M059J (cell line): ENCODE measurements at places on chromosomes 1 and 21. TPM values are rescaled to one million over a fixed set of nuclear protein-coding genes. Genes with fewer than 3 reads are reported as not detected.

- DNase-seq, result no peak
These were observed 429.4 kb upstream of the PTBP2 start for GRCh38 chr1:96292141-96292540.

- no peak for DNase-seq
These were observed 367.0 kb upstream of the NEGR1 start for GRCh38 chr1:72649211-72649888.

DNA sequence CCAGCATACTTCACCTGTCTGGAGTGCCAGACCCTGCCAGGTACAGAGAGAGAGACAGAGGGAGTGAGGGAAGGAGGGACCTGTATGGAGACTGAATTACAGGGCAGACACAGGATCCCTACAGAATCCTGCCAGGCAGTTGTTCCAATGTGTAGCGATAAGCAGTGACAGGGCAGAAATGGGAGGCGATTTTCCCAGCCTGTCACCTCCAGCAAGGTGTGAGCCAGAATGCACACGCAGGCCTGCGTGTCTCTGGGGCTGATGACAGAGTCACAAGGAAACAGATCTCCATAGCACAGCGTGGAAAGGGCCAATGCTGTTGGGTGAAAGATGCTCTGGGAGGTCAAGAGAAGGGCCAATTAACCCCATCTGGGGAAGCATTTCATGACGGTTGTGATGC lies 111.3 kb downstream of the HIVEP3 start:
- DNase-seq, result no peak

DNA sequence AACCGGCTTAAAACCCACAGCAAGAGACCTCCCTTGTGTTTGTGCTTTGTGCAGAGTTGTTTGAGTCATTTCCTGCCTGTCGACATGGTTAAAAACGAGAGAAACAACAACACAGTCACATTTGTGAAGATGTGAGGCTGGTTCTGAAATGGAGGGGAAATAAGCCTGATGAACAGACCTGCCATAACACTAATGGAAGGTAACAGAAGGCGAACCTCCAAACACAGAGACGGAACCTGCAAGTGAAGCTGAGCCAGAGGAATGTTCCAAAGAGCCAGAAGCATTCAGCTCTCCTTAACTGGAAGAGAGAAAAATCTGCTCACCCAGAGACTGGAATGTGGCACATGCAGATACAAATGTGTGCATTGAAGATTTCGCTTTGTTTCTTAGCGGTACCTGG lies 53.2 kb upstream of the RAVER2 start:
- peak; percentile 17 for DNase-seq

DNA sequence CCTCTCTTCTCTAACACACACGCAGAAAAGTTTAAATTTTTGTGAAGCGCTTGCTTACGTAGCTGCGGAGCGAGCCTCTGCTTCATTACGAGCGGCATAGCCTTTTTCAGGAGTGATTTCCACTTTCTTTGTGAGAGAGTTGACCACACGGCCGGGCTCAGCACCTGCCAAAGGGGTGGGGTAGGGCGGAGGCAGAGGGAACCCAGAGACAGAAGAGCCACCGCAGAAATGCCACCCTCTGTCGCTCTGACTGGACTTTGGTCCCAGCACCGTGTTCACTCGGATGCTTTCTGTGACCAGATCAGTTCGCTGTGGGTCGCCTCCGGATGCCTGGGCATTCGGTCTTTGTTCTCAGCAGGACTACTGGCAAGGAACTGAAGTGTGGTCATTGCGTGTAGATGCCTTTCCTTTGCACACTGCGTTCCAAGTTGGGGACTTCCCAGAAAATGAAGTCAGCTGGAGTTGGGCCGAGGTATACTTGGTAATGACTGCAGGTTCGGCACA lies 883 bp downstream of the CHODL start:
- DNase-seq, result no peak

GRCh38 chr1:51326839-51327238 lies 3.5 kb downstream of the TTC39A start:
- no peak for DNase-seq

DNA sequence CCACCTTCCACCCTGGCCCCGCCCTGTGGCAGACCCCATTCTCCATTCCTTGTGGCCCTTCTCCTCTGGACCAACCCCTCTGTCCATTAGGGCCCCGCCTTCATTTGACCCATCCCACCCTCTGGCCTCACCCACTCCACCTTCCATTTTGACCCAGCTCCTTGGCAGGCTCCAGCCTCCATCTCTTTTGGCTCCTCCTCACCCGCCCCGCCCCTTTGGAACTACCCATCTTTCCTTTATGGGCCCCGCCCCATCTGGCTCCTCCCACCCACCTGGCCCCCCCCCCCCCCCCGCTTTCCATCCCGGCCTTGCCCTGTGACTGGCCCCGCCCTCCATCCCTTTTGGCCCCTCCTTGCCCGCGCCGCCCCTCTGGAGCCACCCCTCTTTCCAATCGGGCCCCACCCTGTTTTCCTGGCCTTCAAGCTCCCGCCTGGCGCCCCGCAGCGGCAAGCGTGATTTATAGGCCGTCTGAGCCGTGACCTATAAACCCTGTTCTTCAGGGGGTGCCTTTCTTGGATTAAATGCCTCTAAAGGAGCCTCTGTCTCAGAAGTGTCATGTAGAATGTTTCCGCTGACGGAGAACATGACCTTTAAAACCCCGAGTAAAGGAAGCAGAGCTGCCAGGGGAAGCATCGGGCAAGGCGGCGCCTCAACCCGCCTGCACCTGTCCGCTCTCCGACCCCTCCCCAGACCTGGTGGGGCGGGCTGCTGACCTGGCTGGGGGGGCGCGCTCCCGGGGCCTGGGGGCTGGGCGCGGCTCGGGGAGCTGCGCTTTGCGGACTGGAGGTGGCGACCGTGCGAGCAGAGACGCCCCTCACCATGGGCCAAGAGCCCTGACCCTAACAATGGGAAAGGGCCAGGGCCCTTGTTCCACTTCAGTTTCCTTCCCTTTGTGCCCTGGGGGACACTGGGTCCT lies 178.0 kb downstream of the CAMTA1 start:
- DNase-seq, result peak; percentile 33

GRCh38 chr1:8902765-8903164 lies 24.3 kb upstream of the ENO1 start:
- peak; percentile 88 for DNase-seq

DNA sequence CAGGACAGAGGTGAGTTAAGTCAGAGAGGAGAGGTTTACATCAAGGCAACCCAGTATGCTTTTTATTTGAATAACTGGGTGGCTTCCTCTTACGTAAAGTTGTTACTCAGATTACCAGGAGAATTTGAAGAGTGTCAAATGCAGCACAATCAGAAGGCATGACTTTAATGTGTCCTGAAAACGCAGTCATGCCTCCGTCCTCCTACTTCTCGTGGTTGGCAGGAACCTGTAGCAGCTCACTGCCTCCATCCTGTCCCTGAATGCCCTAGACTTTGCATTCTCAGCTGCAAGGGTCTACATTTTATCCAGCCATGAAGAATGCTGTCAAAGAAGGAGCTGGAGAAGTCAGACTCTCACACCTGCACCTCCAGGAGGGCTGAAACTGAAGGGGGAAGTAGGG lies 66.7 kb downstream of the MIS18A start:
- no peak for DNase-seq

DNA sequence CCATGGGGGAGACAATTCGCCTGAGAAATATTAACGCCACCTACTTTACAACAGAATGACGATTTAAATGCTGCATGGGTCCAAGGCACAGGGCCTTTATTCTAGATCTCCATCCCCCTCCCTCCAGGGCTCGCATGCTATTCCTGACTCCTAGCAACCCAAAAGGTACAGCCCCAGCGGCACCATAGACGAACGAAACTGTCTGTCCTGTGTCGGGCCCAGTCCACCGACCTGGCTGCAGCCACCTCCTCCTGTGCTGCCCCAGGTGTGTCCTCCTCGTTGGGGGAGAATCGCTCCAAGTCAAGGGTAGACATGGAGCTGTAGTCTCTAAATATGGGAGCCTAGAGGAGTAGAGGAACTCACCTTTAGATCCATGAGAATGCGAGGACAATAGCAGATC lies 196.5 kb downstream of the TOMM20 start:
- DNase-seq, result no peak

DNA sequence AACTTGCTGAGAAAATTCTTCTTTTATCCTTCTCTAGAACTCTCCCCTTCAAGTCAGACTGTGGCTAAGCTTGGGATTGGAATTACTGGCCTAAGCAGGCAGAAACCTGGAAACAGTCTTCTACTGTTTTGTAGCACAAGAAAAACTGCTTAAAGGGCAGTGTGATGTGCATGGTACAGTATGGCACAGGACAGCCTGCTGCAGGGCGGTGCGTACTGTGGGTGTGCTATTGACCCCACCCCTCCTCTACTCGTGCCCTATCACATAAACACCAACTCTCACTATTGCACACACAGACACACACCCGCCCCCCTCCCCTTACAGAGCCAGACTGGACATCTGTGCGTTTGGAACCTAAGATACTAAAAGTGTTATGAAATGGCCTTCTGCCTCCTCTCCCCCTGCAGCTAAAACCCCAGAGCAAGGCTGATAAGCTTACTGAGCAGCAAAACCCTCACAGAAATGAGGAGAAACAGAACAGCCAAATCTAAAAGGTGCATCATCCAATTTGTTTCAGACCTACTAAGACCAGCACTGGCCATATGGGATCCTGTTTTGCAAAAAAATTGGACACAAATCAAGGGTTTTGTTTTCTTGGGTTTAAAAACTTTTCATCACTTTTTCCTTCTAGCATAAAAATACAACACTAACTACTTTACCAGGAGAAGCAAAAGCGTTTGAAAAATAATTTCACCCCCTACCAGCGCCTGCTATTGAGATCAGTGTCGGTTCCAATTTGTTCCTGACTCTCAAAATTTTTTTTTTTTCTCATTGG lies 355.8 kb upstream of the LYPLAL1 start:
- DNase-seq, result no peak

GRCh38 chr1:222632749-222633148 lies 14.9 kb downstream of the MIA3 start:
- DNase-seq, result no peak

DNA sequence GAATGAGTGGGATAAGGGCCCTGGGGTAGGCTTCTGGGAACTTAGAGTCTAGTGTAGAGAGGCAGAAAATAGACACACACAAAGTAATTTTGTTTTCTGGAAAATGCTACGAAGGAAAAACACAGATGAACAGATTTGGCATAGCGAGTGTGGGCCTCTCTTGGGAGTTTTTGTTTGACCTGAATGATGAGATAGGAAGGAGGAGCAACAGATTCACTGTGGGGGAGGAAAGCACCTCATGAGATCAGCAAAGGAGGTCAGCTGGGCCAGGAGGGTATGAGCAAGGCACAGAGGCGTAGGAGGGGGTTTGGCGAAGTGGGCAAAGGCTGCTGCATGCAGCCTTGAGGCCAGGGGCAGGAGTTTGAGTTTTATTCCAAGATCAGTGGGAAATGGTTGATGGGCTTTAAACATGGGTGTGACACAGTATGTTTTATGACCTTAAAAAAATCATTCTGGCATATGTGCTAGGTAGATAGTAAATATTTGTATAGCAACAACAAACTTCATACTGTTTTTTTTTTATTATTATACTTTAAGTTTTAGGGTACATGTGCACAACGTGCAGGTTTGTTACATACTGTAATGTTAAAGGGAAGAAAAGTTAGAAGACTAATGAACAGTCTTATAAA lies 57.9 kb downstream of the FGGY start:
- DNase-seq, result no peak

DNA sequence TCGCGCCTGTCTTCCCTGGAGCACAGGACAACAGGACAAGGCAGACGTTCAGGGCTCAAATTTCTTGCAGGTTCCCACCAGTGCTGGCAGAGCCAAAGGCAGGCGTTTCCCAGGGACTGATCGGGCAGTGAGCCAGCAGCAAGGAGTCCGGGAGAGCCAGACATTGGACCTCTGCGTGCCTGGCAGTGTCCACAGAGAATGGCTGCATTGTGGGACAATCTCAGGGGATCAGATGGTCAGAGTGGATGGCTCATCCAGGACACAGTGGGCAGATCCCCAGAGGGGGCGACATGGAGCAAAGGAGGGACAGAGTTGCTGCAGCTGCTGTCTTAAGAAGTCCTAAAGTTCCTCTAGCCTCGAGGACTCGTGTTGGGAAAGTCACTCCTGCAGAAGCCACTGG lies 4.6 kb downstream of the TMEM63A start:
- DNase-seq, result peak; percentile 48

DNA sequence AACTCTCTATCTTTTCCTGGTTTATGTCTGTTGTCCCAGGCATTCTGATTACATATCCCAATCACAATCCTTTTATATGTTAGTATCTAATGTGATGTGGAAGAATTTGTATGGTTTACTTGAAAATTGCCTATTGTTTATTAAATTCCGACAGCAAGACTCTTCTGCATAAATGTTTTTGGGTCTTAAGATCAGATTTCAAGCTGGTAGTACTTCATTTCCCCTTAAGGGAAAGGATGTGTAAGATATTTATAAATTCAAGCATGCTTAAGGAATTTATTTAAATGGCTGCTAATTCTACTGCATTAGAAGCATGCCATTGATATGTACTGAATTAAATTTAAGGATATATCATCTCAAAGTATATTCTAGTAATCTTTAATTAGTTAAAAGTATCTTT lies 20.4 kb upstream of the GPR88 start:
- DNase-seq, result no peak

GRCh38 chr1:41484402-41485241 lies at the start of gene EDN2:
TSS of gene EDN2 (minus strand) at chr1:41484683. CDS start at chr1:41484601, 82 bp downstream.
- DNase-seq, result peak; percentile 49

DNA sequence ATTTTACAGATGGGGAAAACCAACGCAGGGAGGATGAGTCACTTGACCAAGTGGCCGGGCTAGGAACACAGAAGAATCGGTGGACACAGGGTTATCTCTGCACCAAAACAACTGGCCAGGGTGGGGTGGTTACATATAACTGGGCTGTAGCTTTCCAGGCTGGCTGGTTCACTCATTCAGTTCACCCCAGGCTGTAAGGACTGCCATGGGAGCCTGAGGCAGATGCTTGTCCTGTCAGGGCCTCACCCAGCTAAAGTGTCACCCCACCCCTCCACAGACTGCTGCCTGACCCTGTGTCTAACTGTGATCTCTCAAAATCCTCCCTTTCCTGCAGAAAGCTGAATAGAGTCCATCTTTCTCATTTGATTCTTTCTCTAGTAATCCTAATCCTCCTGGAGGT lies 387.3 kb downstream of the RYR2 start:
- DNase-seq, result no peak

DNA sequence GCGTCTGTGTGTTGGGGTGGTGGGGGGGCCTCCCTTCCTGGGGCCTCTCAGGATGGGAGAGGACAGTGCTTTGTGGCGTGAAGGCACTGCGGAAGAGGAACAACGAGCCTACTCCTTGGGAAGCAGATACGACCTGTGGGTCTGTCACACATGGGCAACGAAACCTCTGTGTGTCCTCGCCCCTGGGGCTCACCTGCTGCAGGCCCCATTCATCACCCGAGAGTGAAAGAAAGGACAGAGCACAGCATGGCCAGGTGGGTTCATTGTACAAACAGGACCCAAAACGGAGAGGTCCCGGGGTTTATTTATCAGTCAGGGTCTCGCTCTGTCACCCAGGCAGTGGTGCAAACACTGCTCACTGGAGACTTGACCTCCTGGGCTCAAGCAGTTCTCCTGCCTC lies 40.1 kb upstream of the LIN9 start:
- DNase-seq, result no peak

- DNase-seq, result no peak
These were observed 743.1 kb upstream of the B3GALT2 start for GRCh38 chr1:193929374-193930033.

GRCh38 chr1:29258976-29259801 lies 22.9 kb downstream of the PTPRU start:
- DNase-seq, result no peak

The IL10 gene
- total RNA-seq, result not detected in 2 replicates

The RGS7 gene
- 4.5 and 7.4 TPM in 2 replicates for total RNA-seq

The TNFRSF1B gene
- total RNA-seq, result 1.5 and 5.4 TPM in 2 replicates

The CSF3R gene
- total RNA-seq, result not detected in 2 replicates

The NHLH1 gene
- not detected in 2 replicates for total RNA-seq

The CYYR1 gene
- total RNA-seq, result not detected in 2 replicates

The TINAGL1 gene
- 15.3 and 26.1 TPM in 2 replicates for total RNA-seq

The MYOM3 gene
- total RNA-seq, result 0.02 and 0.32 TPM in 2 replicates
